ENCODE measurements at places on chromosomes 12 and 14.

DNA sequence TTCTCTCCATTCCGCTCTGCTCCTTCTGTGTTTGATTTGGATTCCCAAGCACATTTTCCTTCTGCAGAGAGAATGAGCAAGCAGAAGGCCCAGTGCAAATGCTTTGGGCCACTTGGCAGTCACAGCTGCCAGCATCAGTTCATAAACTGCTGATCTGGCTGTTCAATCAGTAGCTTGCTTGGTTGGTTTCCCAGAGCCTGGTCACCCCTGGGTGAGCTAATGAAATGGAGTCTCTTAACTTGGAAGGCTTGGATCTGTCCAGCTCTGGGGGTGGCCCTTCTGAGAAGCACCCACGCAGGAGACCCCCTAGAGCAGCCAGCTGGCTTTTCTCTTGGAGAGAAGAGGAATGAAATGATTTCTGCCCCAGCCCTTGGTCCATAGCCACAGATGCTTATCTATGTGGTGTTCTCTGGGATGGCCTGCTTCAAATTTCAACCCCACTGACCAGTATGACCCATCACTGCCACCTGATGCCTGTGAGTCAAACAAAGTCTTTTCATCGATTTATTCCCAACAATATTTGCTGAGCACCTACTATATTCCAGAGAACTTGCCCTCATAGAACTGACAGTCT is 30.3 kb downstream of the FAIM2 start:
- no peak for DNase-seq

- DNase-seq: no peak
These were observed 47.8 kb downstream of the TESPA1 start for GRCh38 chr12:54936736-54937135.

GRCh38 chr14:64638625-64639024 is 65.6 kb upstream of the PLEKHG3 start:
- no peak for DNase-seq

GRCh38 chr12:127559349-127560040 is 707.5 kb upstream of the TMEM132C start:
- no peak for DNase-seq

GRCh38 chr14:104240434-104241157 is 102.2 kb downstream of the KIF26A start:
- DNase-seq: no peak
